Ammon's horn (tissue), 1 donor: ENCODE measurements at places on chromosomes 16 and 17.

DNA sequence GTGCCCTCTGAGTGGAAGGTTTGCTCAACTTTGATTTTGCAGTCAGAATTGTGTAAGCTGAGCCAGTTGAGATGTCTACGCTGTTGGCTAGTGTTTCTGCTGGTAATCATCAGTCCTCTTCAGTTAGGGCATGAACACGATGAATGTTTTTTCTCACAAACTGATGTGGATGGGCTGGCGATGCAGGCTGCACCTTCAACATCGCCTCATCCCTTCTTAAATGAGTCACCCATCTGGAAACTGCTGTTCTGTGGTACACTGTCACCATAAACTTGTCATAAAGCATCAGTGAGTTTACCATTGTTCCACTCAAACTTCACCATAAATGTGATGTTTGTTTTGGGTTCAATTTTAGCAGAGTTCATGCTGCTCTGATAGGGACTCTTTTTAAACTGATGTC, 8.4 kb downstream of the C16orf95 start:
- no peak for DNase-seq

DNA sequence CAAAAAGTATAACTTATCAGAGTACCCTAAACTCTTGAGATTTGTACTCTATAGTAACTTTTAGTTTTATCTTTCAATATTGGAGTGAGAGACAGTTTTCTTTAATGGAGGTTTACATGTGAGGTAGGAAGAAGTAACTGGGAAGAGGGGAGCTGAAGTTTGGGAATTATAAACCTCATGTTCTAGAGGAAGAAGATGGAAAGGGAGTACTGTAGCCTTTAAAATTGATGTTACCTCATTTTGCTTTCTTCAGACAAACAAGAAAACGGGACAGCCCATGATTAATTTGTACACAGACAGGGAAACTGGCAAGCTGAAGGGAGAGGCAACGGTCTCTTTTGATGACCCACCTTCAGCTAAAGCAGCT, 9.5 kb downstream of the FUS start:
- no peak for DNase-seq

GRCh38 chr17:794876-795275, 12.7 kb downstream of the MRM3 start:
- peak; percentile 96 for DNase-seq

- no peak for DNase-seq
Measured at GRCh38 chr17:77859035-77859810, 99.3 kb upstream of the TNRC6C start.

DNA sequence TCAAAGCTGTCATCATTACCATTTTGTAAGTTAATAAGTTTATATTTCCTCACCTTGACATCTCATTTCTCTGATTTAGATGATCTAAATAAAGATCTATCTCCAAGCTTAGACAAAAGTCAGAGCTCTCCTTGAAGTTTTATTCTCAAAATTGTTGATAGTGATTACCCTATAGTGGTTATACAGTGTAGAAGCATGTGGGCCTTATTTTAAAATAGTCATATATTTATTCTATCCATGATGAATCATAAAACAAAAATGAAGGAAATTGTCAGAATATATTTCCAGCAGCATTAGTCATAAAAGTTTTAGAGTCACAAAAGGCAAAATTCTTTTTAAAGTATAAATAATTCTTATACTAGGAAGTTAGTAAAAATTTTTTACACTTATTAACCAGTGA, 49.0 kb downstream of the RHOT1 start:
- no peak for DNase-seq

DNA sequence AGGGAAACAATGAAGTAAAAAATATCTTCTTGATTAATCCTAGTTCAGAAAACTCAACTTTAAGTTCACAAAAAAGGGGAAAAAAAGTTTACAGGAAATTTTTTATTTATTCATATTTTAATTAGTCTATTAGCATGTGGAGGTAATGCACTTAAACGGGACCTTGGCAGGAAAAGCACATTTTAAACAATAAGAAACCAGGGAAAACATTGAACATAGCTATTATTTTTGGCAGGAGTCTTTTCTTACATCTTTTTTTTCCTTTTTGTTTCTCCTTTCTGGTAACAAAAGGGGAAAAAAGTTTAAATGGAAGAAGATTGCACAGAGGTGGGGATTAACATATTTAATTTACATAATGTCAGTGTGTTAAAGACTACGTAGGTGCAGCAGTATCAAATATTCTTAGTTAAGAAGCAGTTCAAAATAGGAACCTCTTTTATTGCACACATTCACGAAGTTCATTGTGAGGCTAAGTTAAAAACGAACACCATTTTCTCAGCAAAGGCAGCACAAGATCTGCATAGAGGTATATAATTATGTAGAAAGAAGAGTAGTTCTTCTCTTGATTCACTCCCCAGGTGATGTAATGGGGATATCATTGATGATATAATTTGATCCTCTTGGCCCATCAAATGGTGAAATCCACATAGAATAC, 940.5 kb downstream of the CDH11 start:
- no peak for DNase-seq

DNA sequence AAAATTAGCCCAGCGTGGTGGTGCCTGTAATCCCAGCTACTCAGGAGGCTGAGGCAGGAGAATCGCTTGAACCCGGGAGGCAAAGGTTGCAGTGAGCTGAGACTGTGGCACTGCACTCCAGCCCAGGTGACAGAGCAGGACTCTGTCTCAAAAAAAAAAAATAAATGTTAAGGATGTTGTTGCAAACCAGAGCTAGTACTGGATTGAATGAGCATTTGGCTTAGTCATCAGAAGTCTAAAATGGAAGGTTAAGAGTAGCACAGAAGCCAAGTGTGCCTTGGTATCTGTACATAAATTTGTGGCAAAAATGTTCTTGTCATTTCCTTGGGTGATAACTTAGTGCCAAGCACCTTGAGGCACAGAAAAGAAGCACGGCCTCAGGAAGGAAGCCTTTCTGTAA, 50.6 kb upstream of the MED9 start:
- DNase-seq, result no peak

- DNase-seq, result no peak
Measured at GRCh38 chr16:53085369-53085843, 30.6 kb downstream of the CHD9 start.

DNA sequence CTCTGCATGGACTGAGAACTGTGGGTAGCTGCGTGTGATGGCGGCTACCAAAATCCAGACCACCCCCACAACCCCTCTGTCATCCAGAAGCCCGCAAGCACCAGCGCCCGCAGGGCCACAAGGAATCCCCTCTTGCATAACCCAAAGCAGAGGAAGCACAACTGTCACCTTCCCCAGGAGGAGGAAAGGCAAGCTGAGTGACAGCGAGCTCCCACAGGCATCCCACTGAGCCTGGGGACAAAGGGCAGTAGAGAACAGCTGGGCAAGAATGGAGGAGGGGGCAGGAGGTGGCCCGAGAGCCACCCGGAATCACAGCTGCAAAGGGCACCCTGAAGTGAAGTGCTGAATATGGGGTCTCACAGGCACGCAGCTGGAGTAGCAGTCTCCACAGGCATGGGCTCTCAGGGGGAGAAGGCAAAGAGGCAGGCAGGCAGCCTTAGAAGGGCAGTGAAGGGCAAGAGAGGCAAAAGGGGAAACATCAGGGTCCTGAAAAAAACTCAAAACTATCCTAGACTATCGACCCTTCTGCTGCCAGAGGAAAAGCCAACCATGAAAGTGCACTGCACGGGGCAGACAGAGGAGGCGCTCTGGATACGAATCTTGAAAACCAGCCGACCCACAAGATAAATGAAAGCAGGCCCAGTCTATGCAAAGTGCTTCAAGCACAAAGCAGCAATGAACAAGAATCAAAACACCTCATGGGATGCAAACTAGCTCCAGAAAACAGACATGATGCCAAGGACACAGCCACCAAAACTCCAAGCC, 17.1 kb downstream of the USP36 start:
- no peak for DNase-seq

DNA sequence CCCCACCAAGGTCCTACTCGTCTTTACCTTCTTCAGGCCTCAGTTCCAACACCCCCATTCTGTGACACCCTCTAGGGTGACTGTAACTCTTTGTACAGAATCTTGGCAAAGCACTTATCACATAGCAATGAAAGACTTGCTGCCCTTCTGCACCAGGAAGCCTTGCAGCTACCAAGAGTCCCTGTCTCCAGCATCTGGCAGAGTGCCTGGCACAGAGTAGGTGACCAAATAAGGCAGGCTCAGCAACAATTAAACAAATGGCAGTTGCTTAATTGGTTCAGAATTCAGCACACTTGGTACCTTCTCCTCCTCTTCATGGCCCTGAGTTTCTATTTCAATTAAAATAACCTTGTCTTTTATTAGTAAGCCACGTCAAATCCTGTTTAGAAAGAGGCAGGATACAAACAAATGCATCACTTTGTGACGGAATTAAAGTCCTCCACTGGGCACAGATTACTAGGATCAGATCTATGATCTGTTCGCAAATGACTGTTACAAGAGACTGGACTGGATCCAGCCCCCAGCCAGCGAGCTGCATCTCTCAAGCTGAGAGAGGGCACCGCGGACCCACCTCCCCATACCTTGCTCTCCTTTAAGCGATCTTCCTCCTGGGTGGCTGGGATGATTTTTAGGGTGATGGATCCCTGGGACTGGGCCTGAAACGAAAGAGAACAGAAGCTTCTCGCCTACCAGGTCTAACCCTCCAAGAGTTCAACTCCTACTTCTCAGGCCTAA, 9.4 kb downstream of the MPP3 start:
- peak; percentile 22 for DNase-seq

- peak; percentile 91 for DNase-seq
Measured at GRCh38 chr16:19717741-19718623, at the start of the genes IQCK and KNOP1. Gene IQCK (plus strand): TSS chr16:19718271. CDS start chr16:19718307, 36 bp downstream. Gene KNOP1 (minus strand): TSS chr16:19718227. CDS start chr16:19715035, 3,192 bp downstream.

DNA sequence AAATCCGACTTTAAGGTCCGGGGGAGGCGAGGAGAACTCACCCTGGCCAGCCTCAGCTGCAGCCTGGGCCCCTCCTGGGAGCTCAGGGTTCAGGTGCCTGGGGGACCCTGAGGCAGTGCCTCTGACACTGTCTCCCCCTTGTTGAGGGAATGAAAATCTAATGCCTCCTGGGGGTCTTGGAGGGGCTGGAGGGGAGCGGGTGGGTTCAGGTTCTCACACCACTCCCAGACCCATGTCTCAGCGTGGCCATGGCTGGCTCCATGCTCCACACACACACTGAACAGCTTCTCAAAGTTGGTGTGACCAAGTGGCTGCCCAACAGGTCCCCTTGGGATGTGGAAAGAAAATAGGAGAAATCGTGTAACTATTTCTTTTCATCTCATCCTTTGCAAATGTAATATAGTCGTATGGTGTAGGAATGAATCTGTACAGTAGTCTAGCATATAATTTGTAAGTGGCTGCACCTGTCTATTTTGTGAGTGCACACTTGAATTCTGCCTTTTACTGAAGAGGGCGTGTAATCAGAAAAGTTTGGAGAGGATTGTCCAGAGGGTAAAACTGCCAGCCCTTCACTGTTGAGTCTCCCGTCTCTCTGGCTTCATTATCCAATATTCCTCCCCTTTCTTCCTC, 788 bp upstream of the PRCD start:
- DNase-seq, result no peak
